ENCODE measurements at places on chromosomes 3 and 15. TPM values are rescaled to one million over a fixed set of nuclear protein-coding genes. Genes with fewer than 3 reads are reported as not detected.

Gene WNT5A
- 145 TPM for total RNA-seq

Gene TRPM1
- under 0.01 TPM for total RNA-seq

GRCh38 chr3:184405075-184406030 is 25.5 kb downstream of the CHRD start:
- H3K4me1 ChIP-seq: no peaks in the 10 kb centered on the region
- H3K27ac ChIP-seq: no peak overlapping the region
- H3K27me3 ChIP-seq: peaks cover 10% of the 10 kb centered on the region
- no peak overlapping the region for H3K4me3 ChIP-seq
- no peaks in the 10 kb centered on the region for H3K36me3 ChIP-seq

- no peak overlapping the region for H3K4me3 ChIP-seq
- no peaks in the 10 kb centered on the region for H3K27me3 ChIP-seq
- no peak overlapping the region for H3K27ac ChIP-seq
These were observed 32.9 kb downstream of the AP3S2 start for GRCh38 chr15:89860891-89861290.

DNA sequence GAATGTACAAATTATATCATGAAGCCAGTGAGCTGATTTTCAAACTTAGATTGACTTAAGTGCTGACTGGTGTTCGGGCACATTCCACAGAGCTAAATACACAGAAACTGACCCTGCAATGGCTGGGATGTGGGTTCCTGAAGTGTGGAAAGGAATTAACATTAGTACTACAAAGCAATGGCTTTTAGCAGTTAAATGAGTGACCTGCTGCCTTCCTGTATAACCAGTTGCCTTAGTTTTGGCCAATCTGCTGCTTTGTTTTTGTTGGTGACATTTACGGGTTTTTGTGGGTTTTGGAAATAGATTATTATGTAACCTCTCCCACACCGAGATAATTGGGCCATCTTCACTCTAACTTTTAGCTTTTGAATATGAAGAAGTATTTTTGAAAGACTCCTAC is 2.4 kb upstream of the SKIC8 start:
- peaks cover 63% of the 10 kb centered on the region for H3K4me1 ChIP-seq
- peak overlapping the region; percentile 7 for H3K4me3 ChIP-seq
- no peaks in the 10 kb centered on the region for H3K36me3 ChIP-seq
- no peaks in the 10 kb centered on the region for H3K27me3 ChIP-seq

DNA sequence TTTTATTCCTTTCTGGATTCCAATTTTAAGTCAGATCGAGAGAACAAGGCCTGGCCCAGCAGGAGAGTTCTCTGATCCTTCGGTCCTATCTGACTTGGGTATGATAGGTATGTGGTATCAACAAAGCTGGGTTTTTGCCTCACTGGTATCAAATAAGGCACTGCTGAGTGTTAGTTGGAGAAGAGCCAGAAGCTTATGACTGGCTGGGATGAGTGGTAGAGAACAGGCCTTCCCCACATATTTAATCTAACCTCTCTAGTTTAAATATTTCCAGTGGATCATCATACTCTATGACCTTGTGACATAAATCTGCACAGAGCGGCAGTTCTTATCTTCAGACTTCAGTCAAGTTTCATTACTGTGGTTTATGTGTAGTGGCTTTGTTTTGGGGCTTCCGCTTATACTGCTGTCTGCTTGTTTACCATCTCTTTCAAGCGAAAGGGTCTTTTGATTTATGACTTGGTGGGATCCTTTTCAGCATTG is 164.5 kb downstream of the PTPRG start:
- no peak overlapping the region for H3K27ac ChIP-seq
- DNase-seq: peak; percentile 84
- H3K4me3 ChIP-seq: no peak overlapping the region
- H3K4me1 ChIP-seq: no peaks in the 10 kb centered on the region
- no peaks in the 10 kb centered on the region for H3K36me3 ChIP-seq

DNA sequence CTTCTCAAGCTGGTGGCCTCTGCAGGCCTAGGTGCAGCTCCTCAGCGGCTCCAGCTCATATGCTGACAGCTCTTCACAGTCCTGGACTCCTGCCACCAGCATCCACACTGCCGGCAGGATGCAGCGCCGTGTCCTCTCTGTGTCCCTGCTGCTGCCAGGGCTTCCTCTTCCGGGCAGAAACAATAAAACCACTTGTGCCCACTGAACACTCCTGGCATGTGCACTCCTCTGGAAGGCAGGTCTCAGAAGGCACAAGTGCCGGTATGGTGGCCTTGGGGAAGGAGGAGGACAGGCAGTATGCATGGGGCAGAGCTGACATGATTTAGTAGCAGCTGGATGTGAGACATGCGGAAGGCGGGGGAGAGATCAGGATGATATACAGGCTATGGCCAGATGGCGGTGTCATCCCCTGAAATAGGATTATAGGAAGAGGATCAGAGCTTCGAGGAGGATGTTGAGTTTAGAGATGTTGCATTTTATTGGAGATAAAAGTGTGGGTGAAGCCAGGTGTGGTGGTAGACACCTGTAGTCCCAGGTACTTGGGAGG is 7.5 kb upstream of the MAN2A2 start:
- H3K36me3 ChIP-seq: peaks cover 41% of the 10 kb centered on the region
- no peak for DNase-seq
- no peak overlapping the region for H3K27ac ChIP-seq
- no peak overlapping the region for H3K4me3 ChIP-seq

DNA sequence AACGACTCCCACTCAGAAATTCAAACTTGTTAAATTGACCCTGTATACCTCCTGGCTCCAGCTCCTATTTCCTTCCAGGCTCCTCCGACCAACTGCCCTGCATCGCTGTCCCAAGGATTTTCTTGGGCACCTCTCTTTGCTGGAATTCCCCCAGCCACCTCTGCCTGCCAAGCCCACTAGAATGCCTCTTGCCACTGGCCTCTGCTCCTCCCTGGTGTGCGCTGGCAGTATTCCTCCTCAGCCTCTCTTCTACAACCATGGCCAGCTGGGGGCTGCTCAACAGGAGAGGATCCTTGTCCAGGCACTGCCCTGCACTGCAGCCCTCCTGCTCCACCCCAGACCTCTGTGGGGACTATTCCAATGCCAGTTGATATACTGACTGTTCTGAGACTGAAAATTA is 7.4 kb downstream of the WNT7A start:
- H3K36me3 ChIP-seq: no peaks in the 10 kb centered on the region
- no peak overlapping the region for H3K27ac ChIP-seq
- no peak overlapping the region for H3K4me3 ChIP-seq

DNA sequence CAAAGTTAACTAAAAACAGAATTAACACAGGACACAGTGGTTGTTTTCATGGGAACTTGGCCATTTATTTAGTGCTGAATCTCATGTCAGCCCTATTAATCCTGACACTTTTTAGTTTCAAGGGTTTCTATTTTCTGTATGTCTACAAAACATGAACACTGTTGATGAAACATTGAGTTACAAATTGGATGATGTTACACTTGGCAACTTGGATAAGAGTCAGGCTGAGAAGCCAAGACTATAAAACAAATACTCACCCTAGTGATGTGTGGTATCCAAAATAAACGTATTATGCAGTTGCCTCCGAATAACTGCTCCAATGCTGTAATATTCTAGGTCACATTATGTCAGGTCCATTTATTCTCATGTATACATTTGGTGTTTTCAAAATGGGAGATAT is 349.6 kb downstream of the ZIC1 start:
- H3K4me1 ChIP-seq: peaks cover 5% of the 10 kb centered on the region
- H3K27me3 ChIP-seq: no peaks in the 10 kb centered on the region
- no peaks in the 10 kb centered on the region for H3K36me3 ChIP-seq
- H3K27ac ChIP-seq: peak overlapping the region; percentile 5
